Esophagus squamous epithelium (tissue), 5 donors: ENCODE measurements at places on chromosomes 7 and 10.

- no peak for DNase-seq
- H3K27ac ChIP-seq = no peak overlapping the region
- no peak overlapping the region for H3K4me3 ChIP-seq
- H3K4me1 ChIP-seq = no peaks in the 10 kb centered on the region
- H3K27me3 ChIP-seq = no peaks in the 10 kb centered on the region
- no peaks in the 10 kb centered on the region for H3K36me3 ChIP-seq
Observed at GRCh38 chr10:7523656-7524055, 112.8 kb upstream of the SFMBT2 start.

- no peak overlapping the region for H3K27ac ChIP-seq
- no peaks in the 10 kb centered on the region for H3K36me3 ChIP-seq
- H3K4me1 ChIP-seq = no peaks in the 10 kb centered on the region
- H3K27me3 ChIP-seq = no peaks in the 10 kb centered on the region
- DNase-seq = no peak
Observed at GRCh38 chr7:38671911-38672905, 41.0 kb upstream of the AMPH start.

- H3K36me3 ChIP-seq = no peaks in the 10 kb centered on the region
- no peaks in the 10 kb centered on the region for H3K4me1 ChIP-seq
- H3K27ac ChIP-seq = no peak overlapping the region
- H3K27me3 ChIP-seq = no peaks in the 10 kb centered on the region
Observed at GRCh38 chr7:82481499-82482097, 38.0 kb upstream of the CACNA2D1 start.

GRCh38 chr10:94299417-94299816 is 63.3 kb downstream of the NOC3L start:
- no peak overlapping the region for H3K27ac ChIP-seq
- H3K4me3 ChIP-seq = no peak overlapping the region
- no peaks in the 10 kb centered on the region for H3K4me1 ChIP-seq
- H3K27me3 ChIP-seq = no peaks in the 10 kb centered on the region

DNA sequence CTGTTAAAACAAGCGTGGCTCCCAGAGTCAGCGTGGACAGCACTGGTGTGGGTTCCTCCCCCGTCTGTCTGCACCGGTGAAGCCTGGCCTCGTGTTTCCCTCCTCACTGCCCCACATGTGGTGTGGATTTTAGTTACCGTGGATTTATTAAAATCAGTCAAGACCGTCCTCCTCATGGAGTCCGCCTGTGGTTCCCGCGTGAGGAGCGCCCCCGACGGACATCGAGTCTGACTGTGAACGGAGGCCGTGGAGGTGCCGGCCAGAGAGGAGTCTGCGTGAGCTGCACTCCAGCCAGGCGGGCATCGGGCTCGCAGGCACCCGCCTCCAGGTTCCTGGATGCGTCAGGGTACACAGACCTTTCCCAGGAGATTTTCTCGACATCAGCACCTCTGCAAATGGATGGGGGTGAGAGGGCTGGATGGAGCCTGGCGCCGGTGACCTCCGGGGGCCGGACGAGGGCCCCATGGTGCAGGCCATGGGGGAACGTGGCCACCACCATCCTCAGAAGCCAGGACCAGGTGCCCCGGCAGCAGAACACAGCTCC is 26.3 kb upstream of the UTF1 start:
- H3K27ac ChIP-seq = no peak overlapping the region
- H3K27me3 ChIP-seq = no peaks in the 10 kb centered on the region
- no peaks in the 10 kb centered on the region for H3K36me3 ChIP-seq
- DNase-seq = no peak

- no peaks in the 10 kb centered on the region for H3K4me1 ChIP-seq
- no peak overlapping the region for H3K27ac ChIP-seq
- peaks cover 11% of the 10 kb centered on the region for H3K36me3 ChIP-seq
- no peak overlapping the region for H3K4me3 ChIP-seq
- DNase-seq = no peak
Observed at GRCh38 chr10:119862524-119862923, 10.1 kb downstream of the MCMBP start.

- peaks cover 20% of the 10 kb centered on the region for H3K4me1 ChIP-seq
- H3K27ac ChIP-seq = peak overlapping the region; percentile 21
Observed at GRCh38 chr10:103125323-103126267, 67.5 kb downstream of the NT5C2 start.

DNA sequence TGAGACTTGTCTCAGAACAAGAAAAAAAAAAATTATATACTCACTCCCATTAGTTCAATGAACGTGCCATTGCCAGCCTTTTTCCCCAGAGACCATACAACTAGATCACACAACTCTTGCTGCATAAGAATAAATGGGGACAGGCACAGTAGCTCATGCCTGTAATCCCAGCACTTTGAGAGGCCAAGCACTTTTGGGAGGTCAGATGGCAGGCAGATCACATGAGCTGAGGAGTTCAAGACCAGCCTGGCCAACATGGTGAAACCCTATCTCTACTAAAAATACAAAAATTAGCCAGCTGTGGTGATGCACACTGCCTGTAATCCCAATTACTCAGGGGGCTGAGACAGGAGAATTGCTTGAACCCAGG is 13.6 kb downstream of the PDLIM1 start:
- no peak overlapping the region for H3K4me3 ChIP-seq
- no peaks in the 10 kb centered on the region for H3K27me3 ChIP-seq
- peaks cover 88% of the 10 kb centered on the region for H3K4me1 ChIP-seq
- no peak for DNase-seq
- no peaks in the 10 kb centered on the region for H3K36me3 ChIP-seq

DNA sequence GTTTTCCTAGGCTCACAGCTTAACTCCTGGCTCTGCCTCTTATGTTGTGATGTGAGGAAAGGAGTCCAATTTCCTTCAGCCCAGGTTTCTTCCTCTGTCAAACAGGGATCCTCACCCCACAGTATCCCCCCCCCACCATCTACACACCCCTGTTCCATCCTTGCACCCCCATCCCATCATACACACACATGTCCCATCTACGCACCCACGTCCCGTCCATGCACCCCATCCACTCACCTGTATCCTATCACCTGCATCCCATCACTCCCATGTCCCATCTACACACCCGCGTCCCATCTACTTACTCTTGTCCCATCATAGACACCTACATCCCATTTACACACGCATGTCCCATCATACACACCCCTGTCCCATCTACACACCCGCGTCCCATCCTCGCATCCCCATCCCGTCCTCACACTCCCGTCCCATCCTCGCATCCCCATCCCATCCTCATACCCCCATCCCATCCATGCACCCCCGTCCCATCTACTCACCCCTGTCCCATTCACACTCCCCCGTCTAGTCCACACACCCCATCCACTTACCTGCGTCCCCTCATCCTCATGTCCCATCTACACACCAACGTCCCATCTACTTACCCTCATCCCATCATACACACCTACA is 117.3 kb downstream of the TRRAP start:
- no peak overlapping the region for H3K4me3 ChIP-seq
- no peaks in the 10 kb centered on the region for H3K27me3 ChIP-seq

- H3K4me1 ChIP-seq = peaks cover 53% of the 10 kb centered on the region
- no peaks in the 10 kb centered on the region for H3K36me3 ChIP-seq
- H3K27me3 ChIP-seq = no peaks in the 10 kb centered on the region
- H3K4me3 ChIP-seq = no peak overlapping the region
Observed at GRCh38 chr7:85883-86515, 106.4 kb upstream of the FAM20C start.

- DNase-seq = no peak
- no peaks in the 10 kb centered on the region for H3K4me1 ChIP-seq
- no peaks in the 10 kb centered on the region for H3K36me3 ChIP-seq
Observed at GRCh38 chr10:130809761-130810515, 501.6 kb downstream of the TCERG1L start.

- H3K4me1 ChIP-seq = peaks cover 14% of the 10 kb centered on the region
- DNase-seq = no peak
- H3K27ac ChIP-seq = no peak overlapping the region
- H3K27me3 ChIP-seq = no peaks in the 10 kb centered on the region
- no peak overlapping the region for H3K4me3 ChIP-seq
- no peaks in the 10 kb centered on the region for H3K36me3 ChIP-seq
Observed at GRCh38 chr7:101820703-101821102, 3.3 kb downstream of the CUX1 start.

- H3K4me1 ChIP-seq = no peaks in the 10 kb centered on the region
- no peak for DNase-seq
- H3K27ac ChIP-seq = no peak overlapping the region
- H3K27me3 ChIP-seq = no peaks in the 10 kb centered on the region
- H3K36me3 ChIP-seq = no peaks in the 10 kb centered on the region
- no peak overlapping the region for H3K4me3 ChIP-seq
Observed at GRCh38 chr10:30527623-30528428, 93.8 kb downstream of the MAP3K8 start.

DNA sequence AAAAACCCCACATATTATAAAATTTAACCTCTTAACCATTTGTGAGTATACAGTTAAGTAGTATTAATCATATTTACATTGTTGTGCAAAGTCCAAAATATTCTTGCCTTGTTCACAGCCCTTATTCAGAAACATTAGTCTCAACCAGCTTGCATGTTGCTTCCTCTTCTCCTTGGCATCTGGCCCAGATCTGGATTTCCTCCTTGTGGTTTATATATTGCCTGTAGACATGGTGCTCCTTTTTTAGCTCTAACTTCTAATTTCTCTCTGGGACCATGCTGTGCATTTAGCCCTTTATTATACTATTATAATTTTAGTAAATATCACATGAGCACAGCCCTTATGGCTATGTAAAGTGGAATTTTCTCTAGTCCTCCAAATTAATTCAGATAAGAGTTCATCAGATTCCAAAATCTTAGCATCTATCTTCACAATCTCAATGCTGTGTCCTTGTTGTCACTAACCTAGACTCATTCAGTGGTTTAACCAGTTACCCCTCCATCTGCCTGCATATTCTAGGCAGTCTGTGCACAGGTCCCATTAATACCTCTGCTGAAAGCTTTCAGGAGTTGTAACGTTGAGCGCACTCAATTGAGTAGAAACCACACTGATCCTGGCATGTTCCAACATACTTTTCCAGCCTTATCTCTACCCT is 7.9 kb downstream of the CPED1 start:
- H3K36me3 ChIP-seq = no peaks in the 10 kb centered on the region
- H3K27ac ChIP-seq = no peak overlapping the region
- H3K4me1 ChIP-seq = peaks cover 31% of the 10 kb centered on the region
- no peaks in the 10 kb centered on the region for H3K27me3 ChIP-seq
- no peak overlapping the region for H3K4me3 ChIP-seq

GRCh38 chr7:93160410-93160809 is 12.2 kb upstream of the SAMD9L start:
- H3K4me1 ChIP-seq = no peaks in the 10 kb centered on the region
- no peak overlapping the region for H3K4me3 ChIP-seq
- no peaks in the 10 kb centered on the region for H3K27me3 ChIP-seq
- no peaks in the 10 kb centered on the region for H3K36me3 ChIP-seq

DNA sequence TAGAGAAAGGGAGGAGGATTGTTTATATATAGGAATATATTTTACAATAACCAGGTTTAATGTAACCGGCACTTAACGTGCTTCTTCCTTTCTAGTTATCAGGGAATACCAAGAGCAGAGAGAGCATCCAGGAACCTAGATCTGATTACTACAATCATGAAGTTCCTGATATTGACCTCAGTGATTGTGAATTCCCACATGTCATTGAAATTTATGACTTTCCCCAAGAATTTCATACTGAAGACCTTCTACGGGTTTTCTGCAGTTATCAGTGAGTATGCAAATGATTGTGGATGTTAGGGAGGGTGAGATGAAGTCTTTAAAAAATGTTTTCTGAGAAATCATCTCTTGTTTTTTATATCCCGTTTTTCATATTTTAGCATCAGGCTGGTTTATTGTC is 36.6 kb downstream of the LOXL4 start:
- H3K4me3 ChIP-seq = no peak overlapping the region
- DNase-seq = no peak
- H3K27me3 ChIP-seq = no peaks in the 10 kb centered on the region
- no peaks in the 10 kb centered on the region for H3K4me1 ChIP-seq
- H3K36me3 ChIP-seq = no peaks in the 10 kb centered on the region

GRCh38 chr10:11823989-11824346 is 812 bp downstream of the PROSER2 start:
- no peak for DNase-seq
- no peaks in the 10 kb centered on the region for H3K36me3 ChIP-seq
- H3K27me3 ChIP-seq = no peaks in the 10 kb centered on the region
- H3K27ac ChIP-seq = peak overlapping the region; percentile 87
- peaks cover 11% of the 10 kb centered on the region for H3K4me1 ChIP-seq

GRCh38 chr10:34585422-34586112 is 229.5 kb downstream of the PARD3 start:
- peaks cover 41% of the 10 kb centered on the region for H3K4me1 ChIP-seq
- no peaks in the 10 kb centered on the region for H3K36me3 ChIP-seq
- DNase-seq = no peak
- H3K27ac ChIP-seq = no peak overlapping the region
- no peaks in the 10 kb centered on the region for H3K27me3 ChIP-seq

- H3K27ac ChIP-seq = no peak overlapping the region
- no peaks in the 10 kb centered on the region for H3K4me1 ChIP-seq
- no peaks in the 10 kb centered on the region for H3K27me3 ChIP-seq
- no peak overlapping the region for H3K4me3 ChIP-seq
Observed at GRCh38 chr7:135690566-135690965, 28.3 kb downstream of the STMP1 start.

GRCh38 chr7:141710301-141710700 is 2.1 kb downstream of the WEE2 start:
- H3K27ac ChIP-seq = no peak overlapping the region
- DNase-seq = no peak
- H3K36me3 ChIP-seq = no peaks in the 10 kb centered on the region
- H3K4me1 ChIP-seq = no peaks in the 10 kb centered on the region
- H3K27me3 ChIP-seq = no peaks in the 10 kb centered on the region
- no peak overlapping the region for H3K4me3 ChIP-seq

DNA sequence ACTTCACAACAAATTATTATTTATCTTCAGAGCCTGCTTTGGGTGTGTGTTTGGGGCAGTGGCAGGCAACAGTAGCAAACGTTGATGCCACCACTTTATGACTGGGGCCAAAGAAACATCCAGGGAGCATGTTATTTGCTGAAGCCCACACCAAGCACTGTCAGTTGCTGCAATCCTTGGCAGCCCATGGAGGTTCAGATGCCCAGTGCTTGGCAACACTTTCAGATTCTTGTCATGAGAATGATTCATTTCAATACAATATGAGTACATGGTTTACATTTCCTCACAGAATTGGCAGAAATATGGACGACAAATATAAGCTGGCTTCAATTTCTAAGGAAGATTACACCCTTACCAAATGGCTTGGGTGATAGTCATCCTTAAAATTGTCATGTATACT is 46.5 kb upstream of the GLI3 start:
- H3K36me3 ChIP-seq = no peaks in the 10 kb centered on the region
- H3K4me1 ChIP-seq = no peaks in the 10 kb centered on the region
- no peak overlapping the region for H3K4me3 ChIP-seq

DNA sequence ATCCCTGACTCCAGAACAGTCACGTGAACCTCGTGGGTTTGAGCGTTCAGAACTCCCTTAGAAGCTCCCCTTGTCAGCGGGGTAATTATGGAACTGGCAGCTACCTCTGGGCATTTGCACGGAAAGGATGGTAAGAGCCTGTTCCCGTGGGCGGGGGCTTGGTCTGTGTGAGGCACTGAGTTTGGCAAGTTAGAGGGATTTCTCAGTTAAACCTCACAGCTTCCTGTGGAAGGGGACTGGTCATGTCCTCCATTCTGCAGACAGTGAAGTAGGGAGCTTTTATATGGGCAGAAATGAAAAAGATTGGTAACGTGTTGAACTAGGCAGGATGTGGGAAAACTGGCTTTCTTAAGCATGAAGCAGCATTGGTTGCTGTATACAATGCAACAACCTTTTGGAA is 16.0 kb downstream of the PALD1 start:
- no peak for DNase-seq
- H3K36me3 ChIP-seq = no peaks in the 10 kb centered on the region
- no peak overlapping the region for H3K4me3 ChIP-seq
- H3K27me3 ChIP-seq = no peaks in the 10 kb centered on the region
- peaks cover 8% of the 10 kb centered on the region for H3K4me1 ChIP-seq

- H3K27ac ChIP-seq = no peak overlapping the region
- H3K4me3 ChIP-seq = no peak overlapping the region
- H3K36me3 ChIP-seq = no peaks in the 10 kb centered on the region
- no peaks in the 10 kb centered on the region for H3K4me1 ChIP-seq
- DNase-seq = no peak
Observed at GRCh38 chr10:131027256-131027655, 284.3 kb downstream of the TCERG1L start.
